ENCODE measurements at places on chromosomes 12 and 14. TPM values are rescaled to one million over a fixed set of nuclear protein-coding genes. Genes with fewer than 3 reads are reported as not detected.

DNA sequence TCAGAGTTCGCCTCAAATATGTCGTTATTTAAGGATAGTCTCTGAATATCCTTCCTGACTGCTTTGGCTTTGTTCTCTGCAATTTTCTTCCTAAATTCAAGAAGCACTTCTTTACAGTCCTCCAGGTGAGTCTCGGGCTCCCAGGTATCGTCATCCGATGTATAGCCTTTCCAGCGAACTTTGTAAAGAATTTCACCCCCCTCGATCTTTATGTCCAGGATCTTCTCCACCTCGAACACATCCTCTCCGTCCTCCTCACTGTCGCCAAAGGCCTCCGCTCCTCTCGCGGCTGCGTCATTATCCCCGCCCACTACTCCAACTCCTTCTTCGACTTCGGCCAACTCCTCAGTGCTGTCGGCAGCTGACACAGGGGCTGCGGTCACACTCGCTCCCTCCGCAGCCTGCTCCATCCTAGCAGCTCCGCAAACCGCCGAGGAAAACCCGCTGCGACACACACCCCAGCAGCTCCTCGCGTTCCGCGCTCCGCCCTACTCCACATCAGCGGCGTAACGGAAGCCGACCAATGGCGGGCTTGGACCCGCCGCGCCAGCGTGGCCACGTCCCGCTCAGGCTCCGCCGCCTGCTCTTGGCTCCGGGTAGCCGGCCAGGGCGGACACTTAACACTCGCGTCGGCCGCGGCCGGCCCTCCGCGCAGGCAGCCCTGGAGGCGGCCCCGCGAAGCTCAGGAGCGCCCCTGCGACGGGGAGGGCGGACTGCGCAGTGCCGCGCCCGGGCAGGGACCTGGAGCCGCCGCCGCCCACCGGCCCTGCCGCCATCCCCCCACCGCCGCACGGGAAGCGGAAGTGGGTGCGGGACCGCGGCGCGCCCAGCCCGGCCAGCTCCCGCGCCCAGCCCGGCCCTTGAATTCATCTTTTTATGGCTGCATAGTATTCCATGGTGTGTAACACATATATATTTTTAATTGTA lies 4.1 kb downstream of the CD163L1 start:
- peak; percentile 69 for DNase-seq
- peaks cover 15% of the 10 kb centered on the region for H3K27me3 ChIP-seq
- H3K36me3 ChIP-seq: no peaks in the 10 kb centered on the region
- H3K4me3 ChIP-seq: peak overlapping the region; percentile 18

- no peak for DNase-seq
- no peaks in the 10 kb centered on the region for H3K27me3 ChIP-seq
- no peaks in the 10 kb centered on the region for H3K36me3 ChIP-seq
- H3K4me1 ChIP-seq: no peaks in the 10 kb centered on the region
Observed at GRCh38 chr12:24631676-24632426, 317.1 kb downstream of the BCAT1 start.

DNA sequence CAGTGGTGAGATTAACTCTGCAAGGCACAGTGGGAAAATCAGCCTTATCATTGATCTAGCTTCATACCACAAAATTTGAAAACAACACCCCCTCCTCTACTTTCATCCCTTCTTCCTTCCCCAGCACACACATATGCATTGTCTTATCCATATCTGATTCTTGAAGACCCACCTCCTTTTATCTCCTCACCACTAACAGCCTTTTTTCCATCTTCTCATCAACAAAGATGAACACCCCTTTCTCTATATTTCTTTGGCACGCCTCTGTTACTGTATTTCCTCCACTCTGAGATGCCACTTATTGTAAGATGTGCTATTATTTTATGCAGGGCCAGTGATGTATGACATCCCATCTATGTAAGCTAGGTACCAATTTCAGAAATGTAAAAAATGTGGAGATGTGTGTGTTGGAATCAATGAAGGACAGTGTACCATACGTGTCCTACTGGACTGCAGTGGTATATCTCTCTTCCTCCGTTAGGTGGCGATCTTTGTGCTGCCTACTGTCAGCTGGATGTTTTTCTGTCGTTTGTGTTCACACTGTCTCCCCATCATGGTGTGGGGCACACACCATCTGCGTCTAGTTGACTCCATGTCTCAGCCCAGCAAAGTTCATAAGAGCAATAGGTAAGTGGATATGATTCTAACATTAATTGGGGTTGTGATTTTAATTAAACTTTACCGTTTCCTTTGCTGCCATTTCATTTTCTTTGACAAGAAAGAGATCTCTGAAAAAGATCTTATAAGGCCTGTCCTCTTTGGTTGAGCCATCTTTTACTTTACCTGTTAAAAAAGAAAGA lies 24.0 kb downstream of the CCDC38 start:
- peak; percentile 30 for DNase-seq
- no peak overlapping the region for H3K4me3 ChIP-seq
- no peaks in the 10 kb centered on the region for H3K4me1 ChIP-seq
- H3K27ac ChIP-seq: no peak overlapping the region
- H3K36me3 ChIP-seq: no peaks in the 10 kb centered on the region
- no peaks in the 10 kb centered on the region for H3K27me3 ChIP-seq

DNA sequence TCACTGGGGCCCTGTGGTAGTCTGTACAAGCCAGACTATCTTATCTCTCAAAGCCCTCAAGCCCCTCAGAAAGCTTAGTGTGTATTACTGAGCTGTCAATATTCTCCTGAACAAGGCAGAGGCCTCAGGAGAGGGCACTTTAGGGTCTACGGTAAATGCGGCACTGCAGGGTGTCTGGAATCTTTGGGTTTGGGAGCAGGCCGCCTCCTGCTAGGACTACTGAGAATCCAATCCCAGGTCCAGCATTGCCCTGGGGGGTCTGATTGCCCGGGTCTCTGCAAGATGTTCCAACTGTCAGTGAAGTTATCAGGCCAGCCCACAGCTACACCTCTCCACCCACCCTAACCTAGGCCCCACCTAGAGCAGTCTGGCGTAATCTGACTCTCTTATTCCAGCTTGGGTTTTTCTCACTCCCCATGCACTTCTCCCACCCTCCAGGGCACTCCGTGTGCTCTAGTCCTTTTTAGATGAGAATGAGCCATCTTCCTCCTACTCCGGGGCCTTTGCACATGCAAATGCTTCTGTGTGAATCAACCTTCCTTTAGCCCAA lies 4.3 kb upstream of the ZFP36L1 start:
- H3K36me3 ChIP-seq: no peaks in the 10 kb centered on the region
- no peak overlapping the region for H3K4me3 ChIP-seq
- peak; percentile 24 for DNase-seq
- H3K27ac ChIP-seq: peak overlapping the region; percentile 100
- H3K27me3 ChIP-seq: no peaks in the 10 kb centered on the region

DNA sequence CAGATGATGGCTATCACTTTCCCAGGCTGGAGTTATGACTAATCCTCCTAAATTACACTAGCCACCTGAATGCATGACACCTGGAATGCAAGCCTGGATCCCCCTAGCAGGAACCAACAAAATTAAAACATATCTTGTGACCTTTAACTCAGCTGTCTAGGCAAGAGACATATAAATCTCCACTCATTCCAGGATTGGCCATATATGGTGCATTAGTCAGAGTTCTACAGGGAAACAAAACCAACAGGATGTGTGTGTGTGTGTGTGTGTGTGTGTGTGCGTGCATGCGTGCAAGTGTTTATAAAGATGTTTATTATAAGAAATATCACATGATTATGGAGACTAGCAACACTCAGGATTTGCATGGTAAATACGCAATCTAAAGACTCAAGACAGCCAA lies 212.8 kb downstream of the KIF21A start:
- no peaks in the 10 kb centered on the region for H3K27me3 ChIP-seq
- H3K36me3 ChIP-seq: no peaks in the 10 kb centered on the region
- DNase-seq: no peak
- H3K4me3 ChIP-seq: no peak overlapping the region

DNA sequence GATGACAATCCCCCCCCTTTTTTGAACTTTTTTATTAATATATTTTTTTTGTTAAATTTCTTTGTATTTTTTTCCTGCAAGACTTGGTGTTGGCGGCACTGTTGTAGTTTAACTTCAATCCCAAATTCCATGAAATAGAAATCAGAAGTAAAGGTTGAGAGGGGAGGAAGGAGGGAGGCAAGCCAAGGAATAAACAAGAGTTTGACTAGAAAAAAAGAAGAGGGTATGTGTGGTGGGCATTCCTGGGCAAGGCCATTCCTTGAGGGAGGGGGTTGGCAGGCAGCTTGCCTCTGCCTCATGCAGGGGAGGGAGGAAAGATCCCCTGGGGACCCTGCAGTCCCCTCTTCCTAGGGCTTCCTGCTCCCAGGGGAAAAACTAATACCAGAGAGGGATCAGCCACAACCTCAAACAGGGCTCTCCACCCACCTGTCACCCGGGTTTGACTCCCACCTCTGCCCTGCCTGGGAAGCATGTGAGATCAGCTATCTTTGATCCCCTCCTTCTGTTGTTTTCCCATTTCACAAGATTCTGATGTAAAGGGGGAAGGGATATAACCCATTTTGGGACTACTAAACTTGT lies 519 bp upstream of the AP1G2 start:
- peaks cover 18% of the 10 kb centered on the region for H3K4me1 ChIP-seq
- no peak for DNase-seq
- H3K4me3 ChIP-seq: peak overlapping the region; percentile 65
- peak overlapping the region; percentile 83 for H3K27ac ChIP-seq
- no peaks in the 10 kb centered on the region for H3K27me3 ChIP-seq

- H3K4me3 ChIP-seq: no peak overlapping the region
- DNase-seq: no peak
- no peaks in the 10 kb centered on the region for H3K36me3 ChIP-seq
- H3K27ac ChIP-seq: no peak overlapping the region
- H3K27me3 ChIP-seq: no peaks in the 10 kb centered on the region
Observed at GRCh38 chr12:4771960-4772566, 51.9 kb downstream of the GALNT8 start.

DNA sequence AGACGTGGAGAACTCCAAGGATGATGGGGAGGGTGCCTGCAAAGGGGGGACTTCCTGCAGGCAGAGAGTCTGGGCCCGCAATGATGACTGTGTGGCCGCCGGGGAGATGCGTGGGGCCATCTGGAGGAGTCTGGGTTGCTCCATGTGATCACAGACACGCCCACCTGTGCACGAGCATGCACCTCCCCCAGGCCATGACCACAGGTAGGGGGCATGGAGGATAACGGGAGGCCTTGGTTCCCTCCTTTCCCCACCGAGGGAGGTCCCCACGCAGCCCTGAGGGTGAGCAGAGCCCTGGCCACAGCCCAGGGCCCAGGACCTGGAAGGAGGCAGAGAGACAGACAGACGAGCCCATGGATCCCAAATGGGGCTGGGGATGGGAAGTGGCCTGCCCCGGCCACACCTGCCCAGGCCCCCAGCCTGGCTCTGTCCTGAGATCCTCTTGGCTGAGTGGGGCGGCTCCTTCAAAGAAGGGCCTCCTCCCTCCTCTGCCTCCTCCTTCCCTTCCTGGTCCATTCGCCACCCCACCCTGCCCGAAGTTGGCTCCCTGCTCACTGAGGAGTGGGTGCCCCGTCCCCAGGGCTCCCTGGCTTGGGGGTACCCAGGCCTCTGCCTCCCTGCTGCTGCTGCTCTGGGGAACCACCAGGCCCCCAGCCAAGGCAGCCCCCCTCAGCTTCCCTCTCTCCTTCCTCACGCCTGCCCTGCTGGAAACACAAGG lies 138.2 kb downstream of the CALM1 start:
- DNase-seq: no peak
- H3K4me1 ChIP-seq: peaks cover 25% of the 10 kb centered on the region
- no peak overlapping the region for H3K4me3 ChIP-seq

GRCh38 chr14:95541932-95542930 lies 7.4 kb downstream of the GLRX5 start:
- peaks cover 5% of the 10 kb centered on the region for H3K4me1 ChIP-seq
- DNase-seq: no peak
- no peaks in the 10 kb centered on the region for H3K27me3 ChIP-seq
- H3K4me3 ChIP-seq: no peak overlapping the region
- peaks cover 22% of the 10 kb centered on the region for H3K36me3 ChIP-seq

DNA sequence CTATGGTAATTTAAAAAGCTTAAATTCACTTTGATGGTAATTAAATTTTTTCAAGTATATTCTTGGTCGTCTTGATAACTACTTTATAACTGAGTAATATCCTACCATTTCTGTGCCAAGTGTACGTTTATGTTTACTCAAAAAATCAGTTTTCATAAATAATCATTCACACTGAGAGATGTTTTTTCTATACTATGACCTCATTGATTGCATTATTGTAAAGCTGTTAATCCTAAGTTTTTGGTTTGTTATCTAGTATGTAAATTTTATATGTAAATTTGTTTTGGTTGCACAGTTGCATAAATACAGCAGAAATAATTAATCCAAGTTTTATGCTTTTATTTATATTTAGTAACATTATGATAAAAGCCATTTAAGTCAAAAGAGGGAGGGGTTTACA lies 196.4 kb upstream of the PRICKLE1 start:
- no peak overlapping the region for H3K27ac ChIP-seq
- peaks cover 6% of the 10 kb centered on the region for H3K4me1 ChIP-seq
- H3K36me3 ChIP-seq: no peaks in the 10 kb centered on the region

DNA sequence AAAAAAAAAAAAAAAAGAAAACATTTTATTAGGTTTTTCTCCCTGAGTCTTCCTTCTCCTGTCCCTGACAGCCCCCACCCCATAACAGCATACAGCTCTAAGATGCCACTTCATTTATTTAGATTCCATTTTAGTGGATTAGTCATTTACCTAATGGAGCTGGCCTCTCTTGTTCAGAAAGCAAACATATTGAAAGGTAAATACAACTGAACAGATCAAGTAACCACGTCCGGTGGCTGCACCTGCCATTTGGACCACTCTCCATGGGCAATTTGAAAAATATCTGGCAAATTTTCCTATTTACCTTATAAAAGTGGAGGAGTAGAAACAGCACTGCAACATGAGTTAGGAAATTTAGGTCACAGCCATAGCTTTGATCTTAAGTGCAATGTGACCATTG lies 254.6 kb downstream of the C12orf42 start:
- no peaks in the 10 kb centered on the region for H3K27me3 ChIP-seq
- H3K27ac ChIP-seq: no peak overlapping the region
- no peak overlapping the region for H3K4me3 ChIP-seq
- no peaks in the 10 kb centered on the region for H3K4me1 ChIP-seq
- no peaks in the 10 kb centered on the region for H3K36me3 ChIP-seq

GRCh38 chr12:100554608-100555077 lies 18.8 kb upstream of the GAS2L3 start:
- no peaks in the 10 kb centered on the region for H3K36me3 ChIP-seq
- no peaks in the 10 kb centered on the region for H3K27me3 ChIP-seq
- peaks cover 5% of the 10 kb centered on the region for H3K4me1 ChIP-seq
- H3K27ac ChIP-seq: no peak overlapping the region
- DNase-seq: peak; percentile 92

- no peaks in the 10 kb centered on the region for H3K4me1 ChIP-seq
- no peak overlapping the region for H3K27ac ChIP-seq
- no peak overlapping the region for H3K4me3 ChIP-seq
- no peaks in the 10 kb centered on the region for H3K27me3 ChIP-seq
- DNase-seq: no peak
Observed at GRCh38 chr14:94365624-94366023, 22.8 kb downstream of the SERPINA1 start.

The PTCSC3 gene
- total RNA-seq: not detected

The AEBP2 gene
- 31.6 TPM for total RNA-seq

The SP1 gene
- 28.6 TPM for total RNA-seq

The OASL gene
- not detected for total RNA-seq

The ZBTB1 gene
- 44.9 TPM for total RNA-seq

The KRT82 gene
- not detected for total RNA-seq

The MGST1 gene
- 171 TPM for total RNA-seq

The TSPAN19 gene
- not detected for total RNA-seq
